ENCODE measurements at places on chromosomes 1 and 21.

DNA sequence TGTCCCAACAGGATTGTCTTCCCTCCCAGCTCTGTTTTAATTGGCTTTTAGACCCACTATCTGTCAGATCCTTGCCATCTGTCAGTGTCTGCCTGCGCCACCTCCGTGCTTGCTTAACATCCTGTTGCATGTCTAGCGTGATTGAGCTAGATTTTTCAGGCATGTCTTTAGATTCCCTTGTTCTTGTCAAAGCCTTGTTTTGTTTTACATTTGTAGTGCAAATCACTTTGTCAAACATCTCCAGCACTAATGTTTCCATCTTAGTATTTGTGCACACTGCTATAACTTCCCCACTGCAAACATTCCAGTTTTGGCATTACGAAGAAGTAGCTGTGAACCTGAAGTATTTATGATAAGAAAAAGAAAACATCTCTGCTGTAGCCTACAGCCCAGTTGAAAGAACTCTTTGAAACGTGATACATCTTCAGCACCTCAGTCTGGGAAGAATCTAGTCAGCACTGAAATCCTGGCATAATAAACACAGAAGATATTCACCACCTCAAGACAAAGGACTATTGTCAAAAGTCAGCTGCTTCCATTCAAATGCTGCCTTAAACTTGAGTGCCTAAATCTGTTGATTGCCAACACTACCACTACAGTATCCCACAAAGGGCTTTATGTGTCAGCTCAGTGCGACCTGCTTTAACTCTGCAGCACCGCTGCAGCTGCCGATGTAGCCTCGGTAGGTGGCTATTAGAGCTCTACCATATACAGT is 105.0 kb downstream of the FNBP1L start:
- DNase-seq = peak; percentile 59

DNA sequence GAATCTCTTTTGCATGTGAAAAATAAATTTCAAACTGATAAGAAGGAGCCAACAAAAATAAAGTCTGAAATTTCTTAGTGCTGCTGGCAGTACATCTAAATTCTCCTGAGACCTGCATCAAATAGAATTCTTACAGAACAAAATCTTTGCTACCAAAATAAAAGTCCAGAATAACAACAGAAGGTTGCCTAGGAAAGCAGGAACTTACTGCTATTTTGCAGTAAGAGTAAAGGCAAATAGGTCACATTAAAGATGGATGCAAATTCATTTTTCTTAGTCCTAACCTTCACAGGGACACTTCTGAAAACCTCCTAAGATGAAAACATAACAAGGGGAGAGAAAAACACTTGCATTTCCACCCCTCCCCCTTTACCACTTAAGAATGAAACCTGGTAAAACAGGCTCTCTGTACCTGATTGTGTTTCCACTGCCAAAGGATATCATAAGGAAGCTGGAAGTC is 59.0 kb downstream of the RUSC1 start:
- DNase-seq = peak; percentile 85

GRCh38 chr1:217895841-217896240 is 264.7 kb downstream of the SPATA17 start:
- no peak for DNase-seq

DNA sequence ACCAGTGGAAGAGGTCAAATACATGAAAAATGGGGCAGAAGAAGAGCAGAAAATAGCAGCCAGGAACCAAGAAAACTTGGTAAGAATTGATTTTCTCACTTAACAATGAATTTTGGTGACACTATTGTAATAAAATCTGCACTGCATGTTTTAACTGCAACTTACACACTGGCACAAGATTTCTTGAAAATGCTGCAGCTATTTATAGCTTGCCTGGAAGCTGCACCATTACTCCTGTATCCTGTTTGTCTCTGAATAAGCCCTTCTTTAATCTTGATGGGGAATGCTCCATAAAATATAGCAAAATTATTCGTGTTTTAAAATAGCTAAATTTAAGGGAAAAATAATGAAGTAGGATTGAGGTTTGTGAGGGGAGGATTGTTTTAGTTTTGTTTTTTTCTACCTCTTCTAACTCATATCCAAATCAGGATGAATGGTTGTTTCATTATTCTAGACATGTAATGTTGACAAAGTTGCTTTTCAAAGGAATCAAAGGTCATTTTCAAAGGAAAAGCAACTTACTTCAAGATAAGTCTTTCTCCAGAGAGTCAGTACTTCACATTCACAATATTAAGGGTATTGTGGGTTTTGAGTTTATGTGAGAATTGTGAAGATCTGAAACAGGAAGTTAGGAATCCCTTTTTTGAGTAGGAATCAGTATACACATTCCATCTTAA is 120.9 kb downstream of the C1orf21 start:
- DNase-seq = no peak

DNA sequence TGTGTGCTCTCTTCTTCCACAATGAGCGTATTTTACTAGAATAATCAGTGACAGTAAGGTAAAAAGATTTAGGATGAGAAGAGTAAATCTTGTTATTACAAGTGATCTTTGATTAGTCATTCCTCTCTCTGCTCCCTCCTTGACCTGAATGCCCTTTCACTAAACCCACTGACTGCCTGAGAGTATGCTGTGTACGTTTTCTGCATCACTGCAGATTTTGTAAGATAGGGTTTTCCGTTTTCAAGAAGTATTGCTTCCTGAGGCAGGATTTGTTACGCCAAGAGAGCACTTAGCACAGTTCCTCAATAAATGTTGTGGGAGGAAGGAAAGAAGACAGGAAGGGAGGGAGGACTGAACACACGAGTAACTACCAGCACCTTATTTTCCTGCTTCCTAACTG is 7.7 kb upstream of the LAMB3 start:
- DNase-seq = no peak

GRCh38 chr1:84823511-84823910 is 69.5 kb downstream of the LPAR3 start:
- DNase-seq = no peak

GRCh38 chr1:222165629-222166028 is 382.3 kb downstream of the HHIPL2 start:
- peak; percentile 34 for DNase-seq

- no peak for DNase-seq
Measured at GRCh38 chr1:22203335-22203734, 60.4 kb upstream of the WNT4 start.

GRCh38 chr21:29697555-29698193 is 242.1 kb downstream of the GRIK1 start:
- DNase-seq = peak; percentile 6

DNA sequence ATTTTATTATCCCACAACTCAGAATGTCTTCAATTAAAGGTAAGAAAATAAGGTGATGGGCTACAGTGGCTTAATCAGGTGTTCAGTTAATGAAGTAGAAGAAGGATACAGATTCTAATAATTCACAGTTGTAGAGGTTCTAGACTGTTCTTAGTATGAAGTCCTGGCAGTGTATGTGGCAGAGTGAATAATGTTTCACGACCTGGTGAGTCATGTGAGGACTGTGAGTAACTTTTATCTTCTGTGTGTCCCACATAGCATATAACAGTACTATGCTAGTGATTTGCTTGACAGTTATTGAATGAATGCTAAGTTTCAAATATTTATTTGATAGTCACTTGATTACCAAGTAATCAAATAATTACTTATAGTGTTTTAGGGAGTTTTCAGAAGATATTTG is 20.0 kb downstream of the SLC16A4 start:
- peak; percentile 77 for DNase-seq

GRCh38 chr1:152964536-152964935 is 5.9 kb upstream of the SPRR4 start:
- no peak for DNase-seq

- no peak for DNase-seq
Measured at GRCh38 chr1:155293086-155293749, 8.0 kb downstream of the PKLR start.

DNA sequence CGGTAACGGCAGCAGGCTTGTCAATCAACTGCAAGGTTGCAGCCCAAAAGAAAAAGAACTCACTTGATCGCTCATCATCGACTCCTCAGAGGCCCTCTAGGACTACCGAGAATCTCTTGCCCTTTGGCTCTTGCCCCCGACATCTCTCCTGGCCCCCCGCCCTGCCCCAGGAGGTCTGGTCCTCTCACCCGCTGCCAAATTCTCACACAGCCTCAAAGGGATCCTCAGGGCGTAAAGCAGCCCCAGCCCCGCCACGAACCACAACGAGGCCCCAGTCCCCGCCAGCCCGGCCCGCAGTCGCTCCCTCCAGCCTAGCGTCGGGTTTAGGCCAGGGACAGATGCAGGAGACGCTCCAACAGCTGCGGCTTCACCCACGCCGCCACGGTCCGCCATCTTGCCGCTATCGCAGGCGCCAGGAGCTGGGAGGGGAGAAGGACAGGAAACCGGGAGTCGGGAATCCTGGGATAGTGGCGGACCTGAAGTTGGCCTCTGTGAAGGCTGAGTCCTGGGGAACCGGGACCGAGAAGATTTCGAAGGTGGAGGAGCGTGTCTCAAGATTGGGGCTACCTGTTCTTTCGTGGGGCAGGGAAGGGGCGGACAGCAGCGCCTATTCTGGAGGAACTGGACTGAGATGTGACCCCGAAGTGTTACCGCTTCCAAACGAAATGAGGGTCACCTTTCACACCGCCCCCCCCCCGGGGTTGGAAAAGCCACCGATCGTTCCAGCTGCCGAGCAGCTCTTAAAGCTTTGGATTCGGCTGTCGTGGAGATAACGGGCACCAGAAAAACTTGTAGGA is at the start of gene ST7L:
Gene ST7L, minus strand, starts transcription at position 421 of the 797 bp plus-strand sequence. Its CDS starts 28 bp downstream, at position 393.
- peak; percentile 70 for DNase-seq

DNA sequence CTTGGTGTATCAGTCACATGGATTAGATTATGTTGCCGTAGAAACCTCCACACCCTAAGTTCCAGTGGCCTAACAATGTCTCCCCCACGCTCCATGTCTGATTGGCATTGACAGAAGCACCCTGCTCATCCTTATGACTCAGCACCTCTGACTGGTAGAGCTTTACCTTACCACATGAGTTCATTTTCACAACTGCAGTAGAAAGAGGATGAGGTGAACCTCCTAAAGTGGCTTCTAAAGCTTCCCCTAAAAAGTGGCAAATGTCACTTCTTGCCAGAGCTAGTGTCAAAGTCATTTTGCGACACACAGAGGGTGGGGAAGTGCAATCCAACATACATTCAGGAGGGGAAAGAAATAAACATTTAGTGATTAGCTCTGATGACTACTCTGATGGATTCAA is 30.6 kb upstream of the LYPD8 start:
- no peak for DNase-seq

- DNase-seq = no peak
Measured at GRCh38 chr1:204713541-204713940, 28.0 kb upstream of the LRRN2 start.

DNA sequence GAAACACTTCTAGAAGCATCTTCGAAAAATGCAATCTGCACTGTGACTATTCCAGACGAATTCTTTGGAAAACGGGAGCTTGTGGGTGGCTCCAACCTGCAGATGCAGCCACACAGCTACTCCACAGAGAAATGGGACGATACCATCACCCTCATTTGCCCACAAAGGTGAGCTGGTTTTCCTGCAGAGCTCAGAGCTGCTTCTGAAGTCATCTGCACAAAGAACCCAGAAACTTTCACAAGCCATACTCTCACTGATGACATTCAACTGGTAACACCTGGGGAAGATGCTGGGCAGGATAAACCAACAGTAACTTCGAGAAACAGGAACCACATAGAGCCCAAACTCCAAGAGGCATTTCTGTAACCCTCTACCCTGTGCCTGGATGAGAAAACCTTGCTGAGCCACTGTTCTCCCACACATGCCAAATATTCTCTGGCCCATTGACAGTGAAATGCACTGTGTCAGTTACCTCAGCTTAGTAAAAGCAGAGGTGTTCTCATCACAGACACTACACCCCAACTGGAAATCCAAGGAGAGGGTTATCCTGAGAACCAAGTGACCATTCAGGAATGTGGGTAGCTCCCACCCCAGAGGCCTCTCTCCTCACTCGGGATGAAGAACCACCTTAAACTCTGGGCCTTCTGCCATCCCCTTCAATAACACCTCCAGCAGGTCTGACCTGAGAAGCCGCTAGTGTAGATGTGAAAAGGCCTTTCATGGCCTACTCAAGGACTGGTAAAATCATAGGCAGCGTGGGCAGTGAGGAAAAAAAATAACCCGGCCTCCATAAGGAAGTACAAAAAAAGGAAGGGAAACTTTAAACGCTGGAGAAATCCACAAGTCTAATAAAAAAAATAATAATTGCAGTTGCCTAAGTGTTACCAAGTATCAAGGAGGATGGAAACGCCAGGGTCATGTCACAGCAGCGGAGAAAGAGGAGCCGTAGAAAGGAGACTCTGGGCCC is 56.7 kb downstream of the HSF2BP start:
- no peak for DNase-seq

- DNase-seq = no peak
Measured at GRCh38 chr1:180231936-180232335, 1.9 kb downstream of the LHX4 start.

DNA sequence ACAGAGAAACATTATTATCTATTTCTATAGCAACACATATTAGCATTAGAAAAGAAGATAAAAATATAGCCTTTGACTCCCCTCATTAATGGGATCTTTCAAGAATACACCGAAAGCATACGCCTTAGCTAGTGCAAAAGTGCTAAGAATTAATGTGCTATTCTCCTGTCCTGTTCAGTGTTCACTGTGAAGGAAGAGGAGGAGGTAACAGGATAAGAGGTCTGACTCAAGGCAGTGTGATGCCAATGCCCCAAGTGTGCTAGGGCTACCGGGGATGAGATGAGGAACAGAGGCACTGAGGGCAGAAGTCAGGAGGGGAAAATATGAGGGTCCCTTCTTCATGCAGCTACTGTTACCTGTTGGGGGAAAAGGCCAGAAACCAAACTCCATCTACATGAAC is 43.5 kb downstream of the USP24 start:
- no peak for DNase-seq

- peak; percentile 66 for DNase-seq
Measured at GRCh38 chr1:224670506-224670905, 54.4 kb downstream of the CNIH3 start.

DNA sequence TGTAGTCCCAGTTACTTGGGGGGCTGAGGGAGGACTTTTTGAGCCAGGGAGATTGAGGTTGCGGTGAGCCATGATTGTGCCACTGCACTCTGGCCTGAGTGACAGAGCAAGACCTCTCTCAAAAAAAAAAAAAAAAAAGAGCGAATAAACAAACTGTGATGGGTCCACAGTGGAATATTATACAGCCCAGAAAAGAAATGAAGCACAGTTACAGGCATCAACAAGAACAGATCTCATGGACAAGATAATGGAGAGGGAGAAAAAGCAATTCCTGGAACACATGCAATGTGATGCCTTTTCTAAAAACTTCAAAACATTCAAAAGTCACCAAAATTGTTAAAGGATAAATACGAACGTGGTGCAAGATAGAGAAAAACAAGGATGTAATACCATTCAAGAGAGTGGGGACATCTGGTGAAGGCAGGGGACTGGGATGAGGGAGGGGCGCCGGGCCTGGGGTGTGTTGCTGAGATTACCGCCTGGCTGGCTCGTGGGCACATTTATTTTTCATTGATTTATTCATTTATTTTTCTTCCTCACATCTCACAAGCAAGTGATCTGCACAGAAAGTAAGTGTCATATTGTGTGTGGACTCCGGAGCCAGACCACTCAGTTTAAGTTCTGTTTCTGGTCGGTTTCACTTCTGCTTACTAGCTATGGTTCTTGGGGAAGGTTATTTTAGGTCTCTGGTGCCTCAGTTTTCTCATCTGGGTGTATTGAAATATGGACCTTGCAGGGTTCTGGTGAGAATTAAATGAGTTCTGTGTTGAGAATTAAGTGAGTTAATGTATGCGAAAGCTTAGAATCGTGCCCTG is 30.1 kb downstream of the ABCG1 start:
- no peak for DNase-seq
